NCI-H2029 (cell line): ENCODE measurements at places on chromosomes 3 and 15.

DNA sequence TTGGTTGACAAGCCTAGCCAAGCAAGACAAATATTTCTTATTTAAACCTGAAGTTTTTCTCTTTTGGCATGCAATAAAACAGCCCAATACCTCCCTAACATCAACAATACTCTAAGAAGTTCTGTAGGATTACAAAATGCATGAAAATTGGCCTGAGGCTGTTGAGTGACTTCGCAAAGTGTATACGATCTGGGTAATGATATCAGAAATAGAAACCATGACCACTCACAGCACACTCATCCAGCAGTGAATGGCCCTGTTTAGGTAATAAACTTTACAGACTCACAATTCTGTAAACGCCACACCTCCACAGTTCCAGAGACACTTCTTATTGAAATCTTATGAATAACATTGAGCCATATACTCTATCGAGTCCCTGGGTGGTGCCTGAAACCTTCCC is 83.0 kb upstream of the NAALADL2 start:
- DNase-seq = no peak

- peak; percentile 28 for DNase-seq
Observed at GRCh38 chr3:24519368-24520100, 24.9 kb upstream of the THRB start.

DNA sequence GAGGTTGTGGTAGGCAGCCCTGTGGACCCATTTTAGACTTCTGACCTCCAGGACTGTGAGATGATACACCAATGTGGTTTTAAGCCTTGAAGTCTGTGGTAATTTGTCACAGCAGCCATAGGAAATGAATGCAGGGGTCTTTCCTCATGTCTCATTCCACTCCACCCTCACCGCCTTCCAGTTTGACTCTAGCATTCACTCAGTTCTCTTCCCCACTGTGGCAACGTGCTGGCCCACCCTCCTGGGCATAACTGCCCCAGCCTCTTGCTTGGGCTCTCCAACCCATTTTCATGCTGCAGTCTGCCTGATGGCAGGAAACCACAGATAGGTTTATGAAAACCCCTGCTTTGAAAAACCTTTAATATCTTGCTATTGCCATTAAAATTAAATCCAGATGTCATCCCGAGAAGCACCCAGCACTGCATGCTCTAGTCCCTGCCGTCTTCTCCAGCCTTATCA is 7.3 kb upstream of the TRNT1 start:
- DNase-seq = no peak

DNA sequence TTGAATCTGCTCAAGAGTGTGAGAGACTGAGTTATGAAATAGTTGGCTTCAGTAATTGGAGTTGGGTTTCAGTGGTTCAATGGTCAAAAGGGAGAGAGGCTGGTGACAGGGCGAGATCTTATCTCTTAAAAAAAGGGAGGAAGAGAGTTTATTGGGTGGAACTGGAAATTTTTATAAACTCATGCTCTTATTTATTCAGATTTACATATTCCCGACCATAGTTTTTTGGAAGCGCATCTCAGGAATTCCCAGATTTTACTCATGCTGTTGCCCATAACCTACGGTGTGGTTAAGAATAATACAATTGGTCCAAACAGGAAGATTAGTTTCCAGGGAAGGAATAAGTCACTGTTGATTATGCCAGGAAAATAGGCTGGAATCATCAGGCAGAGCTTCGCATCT is 41.4 kb downstream of the CD200 start:
- no peak for DNase-seq

- no peak for DNase-seq
Observed at GRCh38 chr15:82081914-82082762, 36.3 kb upstream of the MEX3B start.

DNA sequence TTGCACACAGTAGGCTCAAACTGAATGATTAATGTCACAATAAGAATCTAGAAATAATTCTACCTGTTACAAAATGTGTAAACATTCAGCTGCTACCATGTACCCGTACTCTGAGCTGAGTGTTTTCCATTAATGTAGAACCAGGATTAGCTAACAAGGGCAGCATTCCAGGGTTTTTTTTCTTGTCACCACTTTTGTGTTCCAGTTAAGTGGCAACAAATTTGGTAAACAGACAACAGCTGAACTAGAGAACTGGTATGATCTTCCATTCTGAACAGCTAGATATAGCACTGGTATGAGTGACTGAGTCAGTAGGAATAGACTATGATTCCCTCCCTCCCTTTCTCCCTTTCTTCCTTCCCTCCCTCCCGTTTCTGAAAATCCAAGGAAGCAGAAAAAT is 229.4 kb downstream of the CD47 start:
- no peak for DNase-seq

- no peak for DNase-seq
Observed at GRCh38 chr15:100253640-100254039, 88.1 kb downstream of the ADAMTS17 start.

DNA sequence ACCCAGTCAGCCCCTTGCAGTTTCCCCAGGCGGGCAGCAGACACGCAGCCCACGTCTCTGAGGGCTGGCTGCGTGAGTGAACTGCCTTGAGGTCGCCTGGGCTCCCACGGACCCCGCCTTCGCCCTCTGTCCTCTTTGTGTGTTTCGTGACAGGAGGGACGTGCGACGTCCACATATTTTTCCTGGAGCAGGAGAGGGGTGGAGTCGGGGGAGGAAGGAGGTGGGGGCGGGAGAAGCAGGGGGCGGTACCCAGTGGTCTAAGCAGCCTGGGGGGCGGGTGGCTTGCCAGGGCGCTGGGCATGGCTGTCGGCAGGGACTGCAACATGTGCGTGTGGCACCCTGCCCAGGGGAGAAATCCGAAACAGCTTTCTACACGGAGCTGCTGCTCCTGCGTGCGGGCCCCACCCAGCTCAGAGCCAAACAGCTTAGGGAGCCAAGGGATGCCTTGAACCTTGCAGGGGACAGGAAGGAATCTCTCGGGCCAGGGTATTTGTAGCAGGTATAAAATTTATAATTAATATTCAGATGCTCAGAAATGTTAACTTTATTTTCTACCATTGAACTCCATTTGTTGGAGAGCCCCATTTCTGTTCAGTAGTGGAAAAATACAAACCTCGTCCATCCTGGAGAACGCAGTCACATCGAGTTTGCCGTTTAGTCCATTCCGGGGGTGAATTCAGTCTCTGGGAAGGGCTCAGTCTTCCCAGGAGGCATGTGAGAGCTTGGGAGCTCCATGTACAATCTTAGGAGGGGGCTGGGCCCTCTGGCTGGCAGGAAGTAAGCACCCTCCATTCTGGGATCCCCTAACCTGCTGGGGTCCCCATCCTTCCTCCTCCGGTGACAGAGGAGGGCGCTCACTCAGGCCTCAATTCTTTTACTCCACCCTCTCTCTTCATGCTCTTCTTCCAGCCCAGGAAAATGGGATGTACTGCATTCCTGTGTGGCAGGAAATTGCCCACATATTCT is 79.1 kb upstream of the MEF2A start:
- peak; percentile 67 for DNase-seq

DNA sequence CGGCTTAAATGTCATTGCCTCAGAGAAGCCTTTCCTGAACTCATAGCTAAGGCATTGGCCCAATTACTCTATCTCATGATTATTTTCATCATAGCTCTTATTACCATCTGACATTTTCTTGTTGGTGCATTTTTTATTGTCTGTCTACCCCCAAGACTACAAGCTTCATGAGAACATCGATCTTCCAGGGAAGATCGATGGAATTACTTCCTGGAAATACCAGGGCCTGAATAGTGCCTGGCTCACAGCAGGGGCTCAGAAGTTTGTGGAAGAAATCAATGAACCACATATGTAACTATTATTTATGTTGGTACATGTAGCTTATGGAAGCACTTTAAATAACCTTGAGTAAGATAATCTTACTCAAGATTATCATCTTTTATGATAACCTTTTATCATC is 7.7 kb upstream of the MEF2A start:
- no peak for DNase-seq

GRCh38 chr3:25355034-25355885 is 72.8 kb upstream of the RARB start:
- no peak for DNase-seq

DNA sequence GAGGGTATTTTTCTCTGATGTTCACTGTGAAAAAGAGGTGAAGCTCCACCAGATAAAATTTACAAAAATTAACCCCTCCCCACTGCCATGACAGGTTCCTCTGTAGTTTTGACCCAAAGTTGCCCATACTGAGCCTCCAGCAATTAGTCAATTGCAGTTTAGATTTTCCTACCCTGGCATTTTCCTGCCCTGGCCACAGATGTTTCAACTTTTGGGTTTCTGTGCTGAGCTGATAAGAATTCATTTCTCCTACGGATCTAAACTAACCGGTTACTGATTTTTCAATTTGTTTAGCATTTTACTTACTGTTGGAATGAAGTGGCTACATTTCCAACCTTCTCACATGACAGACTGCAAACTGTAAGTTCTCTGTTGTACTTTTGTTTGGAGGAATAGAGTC is 1346.1 kb upstream of the EPHA6 start:
- no peak for DNase-seq

GRCh38 chr15:34889476-34889875 is 80.1 kb downstream of the AQR start:
- DNase-seq = no peak

- DNase-seq = no peak
Observed at GRCh38 chr3:45513041-45513440, 81.5 kb upstream of the LIMD1 start.

DNA sequence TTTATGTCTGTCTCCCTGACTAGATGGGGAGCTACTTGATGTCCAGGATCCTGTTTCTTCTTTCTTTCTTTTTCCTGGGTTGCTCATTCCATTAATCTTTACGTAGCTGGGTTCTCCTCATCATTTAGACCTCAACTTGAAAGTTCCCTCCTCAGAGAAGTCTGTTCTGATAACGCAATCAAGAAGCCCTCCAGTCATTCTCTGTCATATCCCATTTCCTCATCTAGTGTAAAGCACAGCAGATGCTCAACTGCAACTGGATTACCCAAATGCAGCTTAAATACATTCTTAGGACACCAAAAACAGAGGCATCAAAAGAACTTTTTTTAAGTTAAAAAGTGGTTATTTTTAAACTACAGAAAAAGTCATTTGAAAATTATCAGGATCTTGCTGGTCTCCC is 51.7 kb upstream of the ST3GAL6 start:
- DNase-seq = no peak

DNA sequence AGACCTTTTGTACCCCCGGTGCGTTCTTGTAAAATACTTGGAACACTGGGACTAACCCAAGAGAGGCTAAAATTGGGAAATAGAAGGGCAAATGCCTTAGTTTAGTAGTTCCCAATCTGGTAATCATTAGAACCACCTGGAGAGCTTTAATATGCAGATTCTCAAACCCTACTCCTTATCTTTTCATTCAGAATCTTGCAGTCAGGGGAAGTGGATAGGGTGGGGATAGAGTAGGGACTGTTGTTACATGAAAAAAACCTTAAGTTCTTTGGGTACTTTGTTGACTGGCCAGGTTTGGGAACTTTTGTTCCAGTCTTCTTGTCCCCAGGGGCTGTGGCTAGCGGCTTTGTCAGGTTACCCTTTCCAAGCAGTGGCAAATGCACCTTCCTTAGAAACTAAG is 15.9 kb downstream of the MAPKBP1 start:
- no peak for DNase-seq

DNA sequence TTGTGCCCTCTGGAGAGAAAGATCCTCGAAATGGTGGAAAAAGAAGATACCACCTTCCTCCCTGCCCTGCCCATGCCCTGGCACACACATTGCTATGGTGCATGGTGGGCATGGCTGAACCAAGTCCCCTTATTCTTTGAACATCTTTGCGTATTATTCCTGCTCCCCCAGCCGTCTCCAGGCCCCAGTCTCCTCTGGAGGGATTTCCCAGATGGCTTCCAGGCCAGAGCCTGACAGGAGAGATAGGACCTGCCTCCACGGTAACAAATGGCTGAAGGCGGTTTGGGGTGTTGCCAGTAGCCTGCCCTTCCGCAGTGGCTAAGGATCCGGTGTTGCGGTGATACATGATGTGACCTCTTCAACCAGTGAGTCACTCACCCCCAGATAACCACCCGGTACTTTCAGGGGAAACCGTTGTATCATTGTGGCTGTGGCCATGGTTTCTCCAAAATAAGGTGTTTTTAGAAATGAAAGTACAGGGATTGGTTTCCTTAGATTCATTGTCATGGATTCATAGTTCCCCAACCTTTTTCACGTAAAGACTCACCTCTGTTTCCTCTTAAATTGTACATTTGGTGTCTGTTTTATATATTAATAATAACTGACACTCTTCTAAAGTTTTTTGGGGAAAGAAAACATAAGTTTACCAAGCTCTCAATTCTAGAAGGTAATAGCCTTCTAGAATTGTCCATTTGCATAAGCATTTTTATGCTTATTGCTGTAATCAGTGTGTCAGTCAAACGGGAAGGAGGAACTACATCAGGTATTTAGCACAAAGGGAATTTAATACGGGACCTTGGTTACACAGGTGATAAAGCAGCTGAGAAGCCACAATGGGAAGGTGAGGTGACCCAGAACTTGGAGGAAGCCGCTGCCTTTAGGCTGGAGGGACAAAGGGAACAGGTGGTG is 25.9 kb downstream of the SMAD3 start:
- DNase-seq = no peak
